Stimulated activated CD4-positive, alpha-beta T cell treated with anti-CD3 and anti-CD28 coated beads, Interleukin-15, amount 100 ng/mL, for 1 hour (primary cell): ENCODE measurements at places on chromosomes 1 and 21.

DNA sequence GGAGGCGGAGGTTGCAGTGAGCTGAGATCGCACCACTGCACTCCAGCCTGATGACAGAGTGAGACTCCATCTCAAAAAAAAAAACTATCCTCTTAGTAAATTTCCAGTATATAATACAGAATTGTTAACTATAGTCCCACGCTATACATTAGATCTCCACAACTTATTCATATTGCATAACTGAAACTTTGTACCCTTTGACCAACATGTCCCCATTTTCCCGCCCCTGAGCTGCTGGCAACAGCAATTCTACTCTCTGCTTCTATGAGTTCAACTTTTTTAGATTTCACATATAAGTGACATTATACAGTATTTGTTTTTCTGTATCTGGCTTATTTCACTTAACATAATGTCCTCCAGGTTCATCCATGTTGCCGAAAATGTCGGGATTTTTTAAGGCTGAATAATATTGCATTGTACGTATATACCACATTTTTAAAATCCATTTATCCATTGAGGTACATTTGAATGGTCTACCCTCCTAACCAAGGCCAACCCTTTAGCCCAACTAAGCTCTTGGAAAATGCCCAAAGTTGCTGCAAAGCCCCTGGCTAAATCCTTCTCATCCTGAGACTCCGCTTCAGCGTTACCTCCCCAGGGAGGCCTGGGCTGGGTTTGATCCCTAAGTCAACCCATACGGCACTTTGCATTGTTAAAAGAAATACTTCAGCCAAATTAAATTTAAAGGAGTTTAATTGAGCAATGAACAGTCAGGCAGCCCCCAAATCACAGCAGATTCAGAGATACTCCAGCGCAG lies 34.2 kb downstream of the NEK2 start:
- DNase-seq, result no peak

DNA sequence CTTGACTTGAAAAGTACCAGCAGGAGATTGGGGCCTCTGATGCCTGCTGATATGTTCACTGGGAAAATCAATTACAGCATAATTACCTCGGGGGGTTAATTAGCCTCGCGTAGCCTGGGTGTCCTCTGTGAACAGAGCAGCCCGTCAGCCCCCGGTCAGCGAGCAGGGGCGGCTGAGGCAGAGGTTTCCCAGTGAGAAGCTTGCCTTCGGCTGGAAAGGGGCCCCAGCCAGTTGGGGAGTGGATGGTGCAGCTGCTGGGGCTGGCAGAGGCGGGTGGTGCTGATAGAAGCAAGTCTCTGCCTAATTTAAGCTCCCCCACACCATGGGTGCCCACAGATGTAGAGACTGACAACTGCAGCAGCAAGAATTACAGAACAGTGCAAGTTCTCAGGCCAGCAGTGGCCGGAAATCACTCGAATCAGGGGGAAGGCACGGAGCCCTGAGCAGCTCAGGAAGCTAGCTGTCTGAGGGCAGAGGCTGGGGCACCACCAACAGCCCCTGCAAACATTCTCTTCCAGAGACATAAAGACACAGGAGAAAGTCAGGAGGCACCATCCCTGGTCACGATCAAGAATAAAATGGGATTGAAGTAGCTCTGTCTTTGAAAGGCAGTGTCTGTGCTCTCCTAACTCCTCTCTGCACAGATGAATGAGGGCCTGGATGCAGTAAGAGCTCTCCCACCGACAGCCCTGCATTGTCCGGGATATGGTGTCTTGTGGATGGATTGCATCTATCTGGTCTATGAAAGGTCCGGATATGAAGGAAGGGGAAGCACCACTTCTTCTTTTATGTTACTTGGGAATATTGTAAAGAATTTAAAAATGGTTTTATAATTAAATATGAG lies 166.5 kb upstream of the CD34 start:
- DNase-seq, result no peak

GRCh38 chr1:91827087-91827458 lies 58.9 kb downstream of the TGFBR3 start:
- no peak for DNase-seq

DNA sequence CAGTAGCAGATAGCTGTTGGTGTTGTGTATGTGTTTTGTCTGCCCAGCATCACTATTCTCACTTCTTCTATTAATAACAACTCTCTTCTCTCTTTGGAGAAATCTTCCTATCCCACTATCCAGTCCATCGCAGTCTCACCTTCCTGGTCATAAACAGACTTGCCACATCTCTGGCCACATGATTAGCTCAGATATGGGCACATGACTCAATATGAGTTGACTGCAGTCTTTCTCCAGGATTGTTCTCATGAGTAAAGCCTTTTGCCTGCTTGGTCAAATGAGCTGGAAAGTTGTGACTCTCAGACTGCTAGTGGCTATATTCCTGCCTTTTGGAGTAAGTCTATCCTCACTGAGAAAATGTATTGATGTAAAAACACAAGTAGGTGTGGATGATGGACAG lies 32.9 kb upstream of the TADA1 start:
- no peak for DNase-seq

DNA sequence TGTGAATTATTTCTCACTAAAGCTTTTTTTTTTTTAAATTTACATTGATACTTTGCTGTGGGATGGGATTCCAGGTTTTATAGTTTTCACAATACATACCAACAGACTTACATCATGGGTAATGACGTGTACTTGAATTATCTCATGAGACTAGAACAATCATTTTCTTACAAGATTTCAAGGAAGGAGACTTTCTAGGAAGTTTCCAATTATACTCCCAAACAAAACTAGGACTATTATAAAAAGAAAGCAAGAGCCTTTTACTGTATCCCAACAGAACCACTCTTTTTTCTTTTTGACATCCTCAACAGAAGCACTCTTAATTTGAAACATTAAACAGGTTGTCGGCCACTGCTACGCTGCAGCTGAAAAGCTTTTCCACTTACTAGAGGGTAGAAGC lies 48.7 kb downstream of the TESK2 start:
- DNase-seq, result no peak

DNA sequence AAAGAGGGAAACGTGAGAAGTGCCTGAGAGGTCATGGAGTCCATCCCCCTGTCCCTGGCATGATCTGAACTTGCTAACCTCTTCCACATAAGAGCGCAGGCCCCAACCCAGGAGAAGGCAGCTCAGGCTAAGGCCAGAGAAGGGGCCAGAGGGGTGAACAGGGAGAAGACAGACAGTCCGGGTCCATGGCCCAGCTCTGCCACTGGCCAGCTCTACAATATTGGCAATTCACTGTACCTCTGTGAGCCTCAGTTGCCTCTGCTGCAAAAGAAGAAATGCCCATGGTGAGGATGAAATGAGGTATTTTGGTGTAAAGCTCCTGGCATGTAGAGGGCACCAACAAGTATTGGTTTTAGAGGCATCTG lies 72.3 kb downstream of the CAMK2N1 start:
- DNase-seq, result no peak

DNA sequence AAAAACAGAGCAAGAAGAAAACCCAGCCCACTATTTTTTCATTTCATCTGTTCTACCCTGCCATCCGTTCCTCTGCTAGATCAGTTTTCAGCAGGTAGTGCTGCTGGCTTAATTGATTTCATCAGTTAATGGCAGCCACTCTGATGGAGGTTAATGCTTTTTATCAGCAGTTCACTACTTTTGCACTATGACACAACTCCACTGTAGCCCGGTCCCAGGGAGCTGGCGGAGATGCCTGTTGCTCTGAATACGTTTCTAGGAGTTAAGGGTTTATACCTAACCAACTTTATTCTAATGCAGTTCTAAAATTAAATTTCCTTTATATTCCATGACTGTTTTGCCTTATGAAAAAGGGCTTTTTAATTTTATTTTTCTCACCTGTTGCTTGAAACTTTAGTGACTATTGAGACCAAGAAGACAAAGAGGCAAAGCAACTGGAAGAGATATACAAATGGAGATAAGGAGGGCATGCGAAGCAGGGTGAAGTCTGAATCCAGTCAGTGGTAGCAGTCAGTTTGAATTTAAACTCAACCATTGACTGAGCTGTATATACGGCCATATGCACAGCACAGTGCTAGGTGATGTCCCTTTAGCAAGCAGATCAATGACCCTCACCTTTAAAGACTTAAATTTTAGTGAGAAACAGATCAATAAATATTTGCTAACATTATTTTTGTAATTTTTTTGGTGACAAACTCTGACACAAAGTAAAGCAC lies 477.9 kb downstream of the LMO4 start:
- DNase-seq, result no peak

- DNase-seq, result no peak
These were observed 19.7 kb downstream of the PTTG1IP start for GRCh38 chr21:44853601-44854390.

GRCh38 chr1:152495066-152495675 lies 15.4 kb upstream of the LCE5A start:
- no peak for DNase-seq

- DNase-seq, result no peak
These were observed 27.7 kb downstream of the PTPRF start for GRCh38 chr1:43558346-43558841.

DNA sequence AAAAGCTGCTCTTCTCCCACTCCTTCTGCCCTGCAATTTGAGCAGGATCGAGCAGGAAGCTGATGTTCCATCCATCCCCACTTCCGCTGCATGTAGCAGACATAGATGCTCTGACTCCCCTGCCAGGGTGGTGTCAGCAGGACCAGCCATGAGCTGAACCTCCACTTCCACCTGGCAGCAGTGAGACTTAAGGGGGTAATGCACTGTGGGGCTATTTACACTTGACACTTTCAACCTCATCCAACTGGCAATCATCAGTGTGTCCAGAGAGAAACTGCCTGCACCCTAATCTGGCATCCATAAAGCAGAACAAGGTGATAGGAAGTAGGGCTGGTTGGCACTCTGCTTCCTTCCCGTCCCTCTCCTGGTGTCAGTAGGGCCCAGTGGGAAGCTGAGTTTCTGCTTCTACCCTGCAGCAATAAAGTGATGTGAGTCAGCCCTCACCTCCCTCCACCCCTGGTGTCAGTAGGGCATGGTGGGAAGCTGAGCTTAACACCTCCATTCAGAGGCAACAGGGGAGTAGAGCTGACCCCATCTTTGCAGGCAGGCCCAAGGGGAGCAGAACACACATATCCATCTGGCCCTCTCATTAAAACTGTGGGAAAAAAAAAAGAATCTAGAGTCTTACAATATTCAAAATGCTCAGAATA lies 272.3 kb downstream of the PTPRU start:
- DNase-seq, result no peak

GRCh38 chr1:4428711-4429110 lies 225.7 kb upstream of the AJAP1 start:
- DNase-seq, result no peak

GRCh38 chr1:52579415-52579814 lies 22.8 kb upstream of the GPX7 start:
- DNase-seq, result no peak

- DNase-seq, result no peak
These were observed 6.6 kb downstream of the NID1 start for GRCh38 chr1:236058141-236058934.

DNA sequence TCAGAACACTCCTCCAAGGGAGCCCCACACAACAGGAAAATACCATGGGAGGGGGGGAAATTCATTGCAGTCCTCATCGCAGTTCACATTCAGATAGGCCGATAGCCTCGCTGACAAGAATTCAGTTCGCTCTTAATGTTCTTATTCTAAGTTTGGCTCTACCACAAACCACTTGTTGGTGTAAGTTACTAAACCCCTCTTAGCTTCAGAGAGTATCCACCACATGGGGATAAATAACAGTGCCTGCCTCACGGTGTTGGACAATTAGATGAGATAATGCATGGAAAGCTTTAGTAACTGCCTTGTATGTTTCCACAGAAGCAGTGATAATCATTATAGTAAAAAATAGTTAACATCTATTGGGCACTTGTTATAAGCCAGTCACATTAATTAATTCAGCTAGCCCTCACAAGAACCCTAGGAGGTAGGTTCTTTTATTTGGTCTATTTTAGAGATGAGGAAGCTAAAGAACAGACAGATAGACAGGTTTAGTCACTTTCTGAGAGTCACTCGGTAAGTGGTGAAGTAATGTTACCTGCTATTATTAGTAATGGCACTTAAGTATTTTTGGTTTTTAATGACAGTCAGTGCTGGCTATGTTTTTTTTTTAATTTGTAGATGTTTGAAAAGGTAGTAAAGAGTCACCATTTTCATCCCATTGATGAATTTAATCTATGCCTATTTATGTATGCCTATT lies 10.1 kb downstream of the VAV3 start:
- DNase-seq, result no peak

GRCh38 chr1:8680664-8681650 lies 136.5 kb downstream of the RERE start:
- DNase-seq, result no peak

- no peak for DNase-seq
These were observed 38.3 kb upstream of the GJA5 start for GRCh38 chr1:147798731-147799130.

DNA sequence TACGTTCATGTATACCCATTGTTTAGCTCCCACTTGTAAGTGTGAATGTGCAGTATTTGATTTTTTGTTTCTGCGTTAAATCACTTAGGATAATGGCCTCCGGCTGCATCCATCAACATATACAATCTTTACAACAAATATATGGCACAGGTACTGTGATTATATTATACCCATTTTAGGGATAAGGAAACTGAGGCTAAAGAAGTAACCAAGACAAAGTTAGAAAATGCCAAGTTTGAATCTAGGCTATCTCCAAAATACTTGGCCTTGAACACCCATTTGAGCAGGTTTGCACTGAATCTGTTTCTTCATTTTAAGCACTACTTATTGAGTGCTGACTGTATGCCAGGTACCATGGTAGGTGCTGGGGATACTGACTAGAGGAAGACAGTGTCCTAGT lies 149.6 kb downstream of the PBX1 start:
- no peak for DNase-seq

GRCh38 chr1:181469829-181470228 lies 13.5 kb upstream of the CACNA1E start:
- DNase-seq, result no peak

DNA sequence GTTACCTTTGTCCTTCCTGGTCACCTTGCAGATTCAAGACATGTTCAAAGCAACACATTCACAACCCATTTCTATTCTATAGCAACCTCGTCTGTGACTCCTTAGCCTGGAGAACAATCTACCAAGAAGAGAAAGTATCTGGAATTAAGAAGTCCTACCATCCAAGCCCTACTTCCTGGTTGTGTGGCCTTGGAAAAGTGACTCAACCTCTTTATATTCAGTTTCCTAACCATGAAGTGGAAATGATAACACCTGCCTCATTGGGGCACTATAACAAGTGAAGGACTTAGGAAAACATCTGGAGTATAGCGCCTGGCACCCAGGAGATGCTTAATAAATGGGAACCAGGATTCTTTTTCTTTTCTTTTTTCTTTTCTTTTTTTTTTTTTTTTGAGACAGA lies 36.5 kb upstream of the SRRM1 start:
- DNase-seq, result no peak

DNA sequence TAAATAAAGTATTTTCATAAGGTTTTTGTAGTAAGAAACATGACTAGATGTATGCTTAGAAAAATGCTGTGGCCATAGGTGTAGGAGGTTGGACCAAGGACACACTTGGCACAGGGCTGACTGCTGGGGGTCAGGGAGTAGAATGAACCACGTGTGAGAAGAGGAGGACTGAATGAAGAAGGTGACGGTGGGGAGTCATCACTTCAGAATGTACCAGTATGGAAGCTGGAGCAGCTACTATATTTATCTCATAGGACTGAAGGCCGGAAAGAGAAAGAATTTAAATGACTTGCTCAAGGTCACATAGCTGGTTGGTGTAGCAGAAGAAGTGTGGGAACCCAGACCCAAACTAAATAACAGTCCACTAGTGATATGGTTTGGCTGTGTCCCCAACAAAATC lies 79.8 kb upstream of the HAO2 start:
- no peak for DNase-seq

- DNase-seq, result peak; percentile 11
These were observed 800 bp downstream of the DR1 start for GRCh38 chr1:93346421-93346993.

GRCh38 chr1:53766194-53766742 lies 27.3 kb upstream of the GLIS1 start:
- DNase-seq, result no peak
